Cortex of kidney (tissue), 1 donor: ENCODE measurements at places on chromosomes 6 and 20.

DNA sequence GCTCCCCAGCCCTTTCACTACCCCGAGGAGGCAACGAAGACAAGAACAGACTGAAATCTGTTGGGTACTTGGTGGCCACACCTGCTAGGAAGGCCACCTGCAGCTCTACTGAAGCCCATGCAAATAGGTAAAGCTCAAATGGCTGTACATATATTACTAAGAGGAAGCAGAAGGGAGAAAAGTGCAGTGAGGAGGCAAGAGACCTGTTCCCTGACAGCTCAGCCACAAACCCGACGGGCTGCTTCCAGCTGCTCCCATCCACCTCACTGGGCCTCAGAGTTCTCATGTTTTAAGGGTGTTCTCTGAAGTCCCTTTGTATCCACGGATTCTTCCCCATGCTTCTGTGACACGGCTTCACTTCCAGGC lies 24.6 kb downstream of the TRAM2 start:
- DNase-seq: no peak

DNA sequence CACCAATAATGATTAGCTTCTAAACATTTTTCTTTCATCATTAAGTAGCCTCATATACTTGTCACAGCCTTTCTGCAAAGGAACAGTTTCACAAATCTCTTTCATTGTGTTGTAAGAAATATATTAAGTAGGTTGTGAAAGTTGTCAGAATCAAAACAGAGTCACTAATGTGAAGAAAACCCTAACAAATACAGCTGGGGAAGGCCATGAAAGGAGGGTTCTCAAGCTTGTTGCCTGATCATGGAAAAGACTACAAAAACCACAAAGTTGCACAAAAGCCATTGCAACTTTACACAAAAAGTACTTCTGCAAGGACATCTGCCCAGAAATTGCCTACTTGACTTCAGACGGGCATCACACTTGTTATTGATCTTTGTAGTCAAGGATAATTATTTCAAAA lies 216.1 kb downstream of the ALDH8A1 start:
- no peak for DNase-seq

- no peak for DNase-seq
Observed at GRCh38 chr6:110233770-110234374, 53.6 kb downstream of the CDC40 start.

- DNase-seq: no peak
Observed at GRCh38 chr6:46888578-46888977, 33.2 kb downstream of the ADGRF5 start.

DNA sequence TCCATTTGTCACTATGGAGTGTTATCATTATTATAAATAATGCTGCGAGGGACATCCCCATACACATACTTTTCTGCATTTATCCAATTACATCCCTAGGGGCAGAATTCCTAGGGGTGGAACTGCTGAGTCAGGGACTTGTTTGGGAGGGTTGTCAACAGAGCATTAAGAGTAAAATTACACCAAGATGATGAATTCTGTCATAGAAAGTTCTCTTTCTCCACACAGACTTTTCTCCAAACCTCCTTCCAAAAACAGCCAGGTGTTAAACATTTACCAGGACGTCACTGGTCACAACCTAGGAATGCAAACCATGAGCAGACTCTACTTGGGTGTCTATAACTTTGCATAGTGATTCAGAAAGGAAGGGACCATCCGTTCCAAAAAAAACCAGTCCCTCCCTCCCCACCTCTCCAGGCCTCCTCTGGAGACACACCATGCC lies 95.5 kb downstream of the PRND start:
- DNase-seq: no peak

DNA sequence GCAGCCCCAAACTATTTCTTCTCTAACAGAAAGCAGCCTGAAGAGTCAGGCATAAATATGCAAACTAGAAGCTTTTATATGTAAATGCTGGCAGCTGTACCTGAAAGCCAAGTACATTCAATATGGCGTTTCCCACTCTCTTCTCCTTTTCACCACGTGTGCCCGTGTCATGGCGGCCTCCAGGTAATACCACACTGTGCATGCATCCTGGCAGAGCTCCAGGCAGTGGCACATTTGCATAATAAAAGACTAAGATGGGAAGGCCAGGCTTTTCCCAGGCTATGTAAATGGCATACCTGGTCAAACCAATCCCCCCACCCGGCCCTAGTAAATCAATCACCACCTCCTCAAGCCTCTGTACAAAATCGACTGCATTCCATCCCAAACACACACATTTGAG lies 120.6 kb downstream of the MMUT start:
- DNase-seq: no peak

DNA sequence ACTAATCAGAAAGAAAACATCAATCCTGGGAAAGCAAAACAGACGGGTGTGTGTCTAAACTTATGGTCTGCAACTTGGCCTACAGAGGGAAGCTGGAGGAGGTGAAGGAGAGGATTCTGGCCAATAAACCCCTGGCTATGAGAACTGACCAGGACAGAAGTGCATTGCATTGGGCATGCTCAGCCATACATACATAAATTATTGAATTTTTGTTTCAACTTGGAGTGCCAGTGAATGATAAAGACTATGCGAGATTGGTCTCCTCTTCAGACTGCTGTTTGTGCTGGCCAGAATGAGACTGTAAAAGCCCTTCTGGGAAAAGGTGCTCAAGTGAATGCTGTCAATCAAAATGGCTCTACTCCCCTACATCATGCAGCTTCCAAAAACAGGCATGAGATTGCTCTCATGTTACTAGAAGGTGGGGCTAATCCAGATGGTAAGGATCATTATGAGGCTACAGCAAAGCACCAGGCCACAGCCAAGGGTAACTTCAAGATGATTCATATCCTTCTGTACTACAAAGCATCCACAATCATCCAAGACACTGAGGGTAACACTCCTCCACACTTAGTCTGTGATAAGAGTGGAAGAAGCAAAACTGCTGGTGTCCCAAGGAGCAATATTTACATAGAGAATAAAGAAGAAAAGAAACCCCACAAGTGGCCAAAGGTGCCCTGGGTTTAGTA lies 17.4 kb downstream of the ADNP start:
- DNase-seq: no peak

DNA sequence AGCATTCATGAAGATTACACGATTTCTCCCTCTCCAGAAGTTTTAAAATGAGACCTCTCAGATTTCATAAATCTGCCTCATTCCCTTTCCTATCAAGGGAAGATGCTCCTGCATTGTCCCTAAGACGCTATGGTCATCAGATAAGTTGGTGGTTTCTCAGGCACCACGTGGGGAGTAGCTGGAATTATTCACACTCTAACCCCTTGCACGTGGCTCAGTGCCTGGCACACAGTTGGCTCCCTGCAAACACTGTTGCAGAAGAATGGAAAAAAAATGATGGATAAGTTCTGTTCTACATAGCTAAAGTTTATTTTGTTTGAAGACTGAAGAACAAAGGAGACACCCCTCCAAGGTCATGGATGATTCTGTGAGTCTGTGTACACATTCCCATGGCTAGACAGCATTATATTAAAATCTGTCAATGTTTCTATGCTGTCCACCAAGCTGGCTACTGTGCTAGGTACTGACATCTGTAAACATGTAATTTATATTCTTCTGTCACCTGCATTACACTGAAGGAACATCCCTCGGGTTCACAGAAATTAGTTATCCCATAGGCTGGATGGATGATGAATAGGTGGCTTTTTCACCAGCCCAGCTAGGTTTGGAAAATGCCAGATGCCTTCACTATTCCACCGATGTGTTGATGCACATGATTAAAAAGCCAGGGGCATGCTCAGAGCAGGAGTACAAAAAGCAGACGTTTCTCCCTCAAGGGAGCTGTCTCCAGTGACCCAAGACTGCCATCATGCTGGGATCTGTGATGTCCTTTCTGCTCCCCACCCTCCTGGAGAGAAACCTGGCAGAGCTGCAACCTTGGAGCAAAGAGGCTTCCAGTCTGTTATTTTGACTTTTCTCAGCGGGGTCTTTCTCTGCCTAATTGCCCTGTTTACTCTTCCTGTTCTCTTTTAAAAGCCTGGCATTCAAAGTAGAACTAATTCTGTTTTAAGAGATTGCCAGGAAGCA lies 610.5 kb downstream of the UTRN start:
- DNase-seq: no peak

- no peak for DNase-seq
Observed at GRCh38 chr6:34236131-34236442, 586 bp upstream of the HMGA1 start.

DNA sequence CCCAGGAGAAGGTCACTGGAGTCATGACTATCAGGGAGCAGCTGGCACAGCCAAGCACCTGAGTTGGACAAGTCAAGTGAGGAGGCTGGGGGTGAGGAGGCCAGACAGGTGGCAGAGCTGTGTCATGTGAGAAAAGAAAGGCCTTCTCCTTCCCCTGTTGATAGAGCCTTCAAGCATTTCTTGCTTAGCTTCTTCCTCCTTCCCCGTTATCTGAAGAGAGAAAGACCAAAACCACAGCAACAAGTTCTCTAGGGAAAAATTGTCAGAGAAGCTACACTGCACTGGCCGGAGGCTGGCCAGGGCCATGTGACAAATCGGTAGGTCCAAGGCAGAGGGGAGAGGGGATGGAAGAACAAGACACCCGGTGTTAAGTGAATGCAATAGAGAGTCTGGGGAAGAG lies 202.1 kb upstream of the PRDM1 start:
- no peak for DNase-seq

DNA sequence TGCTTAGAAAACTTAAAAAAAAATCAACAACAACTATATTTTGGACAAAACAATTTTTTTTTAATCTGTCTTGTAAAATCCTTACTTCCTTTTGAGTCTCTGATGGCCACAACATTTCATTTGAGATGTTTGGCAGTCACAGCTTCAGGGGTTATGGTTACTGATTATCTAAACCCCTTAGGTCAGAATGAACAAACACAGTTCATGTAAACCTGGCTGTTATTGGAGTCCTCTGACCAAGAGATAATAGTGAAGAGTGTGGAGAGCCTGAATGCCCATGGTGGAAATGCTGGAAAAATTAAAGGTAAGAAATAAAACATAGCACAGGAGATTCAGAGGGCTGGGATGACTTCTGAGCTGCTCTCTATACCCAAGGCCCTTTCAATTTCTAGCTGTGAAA lies 38.2 kb downstream of the TMX4 start:
- DNase-seq: no peak

GRCh38 chr20:46699651-46700359 lies 9.6 kb upstream of the SLC2A10 start:
- DNase-seq: no peak

DNA sequence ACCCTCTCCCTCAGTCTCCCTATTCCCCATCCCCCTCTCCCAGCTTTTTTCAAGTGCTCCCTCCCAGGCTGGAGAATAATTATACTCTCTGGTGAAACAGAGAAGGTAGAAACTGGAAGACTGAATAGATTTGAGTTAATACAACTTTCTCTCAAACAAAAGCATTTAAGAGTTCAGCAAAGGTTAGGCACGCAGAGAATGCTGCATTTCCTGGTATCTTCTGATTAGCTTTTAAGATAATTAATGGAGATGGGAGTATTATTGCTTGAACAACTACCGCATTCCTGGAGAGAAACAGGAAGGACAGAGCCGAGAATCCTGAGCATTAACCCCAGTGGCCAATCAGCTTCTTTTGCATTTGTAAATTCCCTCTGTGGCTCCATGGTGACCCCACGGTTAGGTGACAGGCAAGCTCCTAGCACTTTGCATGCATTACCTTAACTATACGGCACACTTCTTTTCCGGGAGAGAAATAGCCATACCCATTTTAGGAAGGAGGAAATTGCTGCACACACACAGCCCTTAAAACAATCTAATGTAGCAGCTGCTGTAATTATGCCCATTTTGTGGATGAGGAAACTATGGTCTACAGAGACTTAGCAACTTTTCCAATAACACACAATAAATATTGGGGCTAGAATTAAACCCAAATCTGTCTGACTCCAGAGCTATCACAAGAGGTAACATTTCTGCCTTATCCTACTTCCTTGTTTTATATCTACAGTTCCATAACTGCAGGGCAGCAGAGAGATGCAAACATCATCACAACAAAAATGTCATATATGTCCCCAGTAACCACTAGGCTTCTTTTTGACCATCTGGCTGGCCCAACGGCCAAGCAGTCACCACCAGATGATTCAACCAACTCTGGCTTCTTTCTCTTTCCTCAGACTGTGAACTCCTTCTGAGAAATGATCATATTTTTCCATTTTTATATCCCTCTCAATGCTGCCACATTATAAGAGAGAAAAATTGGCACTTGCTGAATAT lies 169.9 kb downstream of the CD24 start:
- DNase-seq: no peak

DNA sequence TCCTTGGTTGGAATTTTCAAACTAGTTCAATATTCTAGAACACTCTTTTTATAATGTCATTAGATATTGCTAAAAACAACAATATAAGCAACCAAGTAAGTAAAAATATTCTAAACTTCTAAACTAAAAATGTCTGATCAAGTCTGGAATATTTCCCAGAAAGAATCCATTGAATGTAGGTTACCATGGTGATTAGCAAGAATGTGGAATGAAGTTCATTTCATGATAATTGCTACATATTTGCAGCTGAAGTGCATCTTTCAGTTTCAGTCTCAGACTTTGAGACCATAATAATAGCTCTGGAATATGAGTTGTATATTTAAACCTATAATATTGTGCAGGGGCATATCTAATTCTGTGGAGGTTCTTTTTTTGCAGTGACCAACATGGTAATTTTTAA lies 61.0 kb upstream of the NKAIN2 start:
- no peak for DNase-seq

- no peak for DNase-seq
Observed at GRCh38 chr6:133799043-133799442, 89.9 kb upstream of the TCF21 start.

- no peak for DNase-seq
Observed at GRCh38 chr20:47276851-47277534, 79.5 kb downstream of the ZMYND8 start.

GRCh38 chr6:161024364-161024920 lies 32.9 kb downstream of the MAP3K4 start:
- DNase-seq: no peak

DNA sequence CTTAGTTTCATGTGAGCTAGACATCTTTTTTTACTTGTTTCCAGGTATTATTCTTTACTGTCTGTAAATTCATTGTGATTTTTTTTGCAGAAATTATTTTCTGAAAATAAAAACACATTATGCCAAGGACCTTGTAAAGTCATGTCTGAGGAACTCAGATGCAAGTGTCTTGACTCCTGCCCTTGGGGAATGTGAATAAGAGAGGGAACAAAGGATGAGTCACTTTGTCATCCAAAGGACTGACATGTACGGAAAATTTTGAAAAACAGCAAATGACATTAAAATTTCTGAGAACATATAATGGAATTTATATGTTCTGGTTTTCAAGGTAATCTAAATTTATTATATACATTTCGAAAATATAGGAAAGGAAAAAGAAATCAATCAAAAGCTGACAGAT lies 660.4 kb downstream of the CD109 start:
- no peak for DNase-seq

- DNase-seq: no peak
Observed at GRCh38 chr6:43980004-43980795, 147.1 kb downstream of the MRPL14 start.
